ENCODE measurements at places on chromosomes 13 and 19. TPM values are rescaled to one million over a fixed set of nuclear protein-coding genes. Genes with fewer than 3 reads are reported as not detected.

The GPR12 gene
- total RNA-seq: not detected

The CDX2 gene
- not detected for total RNA-seq

GRCh38 chr19:48661711-48662090 is 11.1 kb downstream of the NTN5 start:
- no peak overlapping the region for H3K4me3 ChIP-seq
- DNase-seq: no peak
- no peaks in the 10 kb centered on the region for H3K36me3 ChIP-seq
- H3K27me3 ChIP-seq: peaks cover 10% of the 10 kb centered on the region
- peaks cover 10% of the 10 kb centered on the region for H3K4me1 ChIP-seq

- peak; percentile 77 for DNase-seq
- H3K36me3 ChIP-seq: peaks cover 13% of the 10 kb centered on the region
- peaks cover 33% of the 10 kb centered on the region for H3K27me3 ChIP-seq
- H3K4me1 ChIP-seq: peaks cover 39% of the 10 kb centered on the region
- no peak overlapping the region for H3K27ac ChIP-seq
Observed at GRCh38 chr19:50325310-50326100, 3.7 kb downstream of the KCNC3 start.
